Central memory CD8-positive, alpha-beta T cell (primary cell): ENCODE measurements at places on chromosomes 2 and 18.
A peak's percentile ranks its signal among the peaks of the same experiment; 100 is the strongest.

- DNase-seq, result no peak
- H3K4me3 ChIP-seq, result peak overlapping the region; percentile 1
- no peaks in the 10 kb centered on the region for H3K27me3 ChIP-seq
- H3K36me3 ChIP-seq, result peaks cover 26% of the 10 kb centered on the region
These were observed 24.8 kb downstream of the GIGYF2 start for GRCh38 chr2:232721882-232722281.

- no peaks in the 10 kb centered on the region for H3K36me3 ChIP-seq
- H3K4me1 ChIP-seq, result peaks cover 5% of the 10 kb centered on the region
- H3K27ac ChIP-seq, result peak overlapping the region; percentile 7
- H3K27me3 ChIP-seq, result no peaks in the 10 kb centered on the region
- DNase-seq, result no peak
These were observed 71.4 kb upstream of the TMEM247 start for GRCh38 chr2:46407852-46408455.

GRCh38 chr2:520663-521340, 156.4 kb downstream of the TMEM18 start:
- H3K4me3 ChIP-seq, result no peak overlapping the region
- no peaks in the 10 kb centered on the region for H3K36me3 ChIP-seq
- no peak for DNase-seq
- H3K27ac ChIP-seq, result no peak overlapping the region

- H3K27ac ChIP-seq, result peak overlapping the region; percentile 98
- H3K36me3 ChIP-seq, result peaks cover 64% of the 10 kb centered on the region
- peaks cover 86% of the 10 kb centered on the region for H3K4me1 ChIP-seq
- DNase-seq, result no peak
These were observed 4.0 kb downstream of the ARPC2 start for GRCh38 chr2:218221000-218221399.

GRCh38 chr2:69601179-69601612, 42.3 kb downstream of the AAK1 start:
- H3K36me3 ChIP-seq, result peaks cover 11% of the 10 kb centered on the region
- no peak overlapping the region for H3K4me3 ChIP-seq

- H3K4me3 ChIP-seq, result no peak overlapping the region
- no peaks in the 10 kb centered on the region for H3K4me1 ChIP-seq
- DNase-seq, result no peak
- H3K27me3 ChIP-seq, result peaks cover 46% of the 10 kb centered on the region
- H3K36me3 ChIP-seq, result no peaks in the 10 kb centered on the region
These were observed 3.9 kb upstream of the SERPINB2 start for GRCh38 chr18:63883617-63884016.

DNA sequence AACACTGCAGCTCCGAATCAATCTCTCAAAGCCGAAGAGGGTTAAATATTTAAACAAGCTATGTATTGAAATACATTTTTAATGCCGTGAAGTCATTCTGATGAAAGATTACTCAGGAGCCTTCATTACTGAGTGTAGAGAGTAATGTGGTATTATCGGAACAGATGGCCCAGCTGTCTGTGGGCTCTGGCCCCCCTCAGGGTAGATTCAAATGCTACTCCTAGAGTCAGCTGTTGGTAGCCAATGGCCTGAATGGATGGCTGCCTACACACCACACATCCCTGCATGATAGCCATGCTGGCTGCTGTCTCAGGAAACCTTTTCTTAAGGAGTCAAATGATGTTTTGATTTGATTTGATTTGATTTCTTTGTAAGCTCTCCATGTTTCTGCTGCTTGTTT, 732.3 kb upstream of the CELF4 start:
- H3K27ac ChIP-seq, result no peak overlapping the region
- H3K4me3 ChIP-seq, result no peak overlapping the region
- no peaks in the 10 kb centered on the region for H3K36me3 ChIP-seq
- no peaks in the 10 kb centered on the region for H3K4me1 ChIP-seq

DNA sequence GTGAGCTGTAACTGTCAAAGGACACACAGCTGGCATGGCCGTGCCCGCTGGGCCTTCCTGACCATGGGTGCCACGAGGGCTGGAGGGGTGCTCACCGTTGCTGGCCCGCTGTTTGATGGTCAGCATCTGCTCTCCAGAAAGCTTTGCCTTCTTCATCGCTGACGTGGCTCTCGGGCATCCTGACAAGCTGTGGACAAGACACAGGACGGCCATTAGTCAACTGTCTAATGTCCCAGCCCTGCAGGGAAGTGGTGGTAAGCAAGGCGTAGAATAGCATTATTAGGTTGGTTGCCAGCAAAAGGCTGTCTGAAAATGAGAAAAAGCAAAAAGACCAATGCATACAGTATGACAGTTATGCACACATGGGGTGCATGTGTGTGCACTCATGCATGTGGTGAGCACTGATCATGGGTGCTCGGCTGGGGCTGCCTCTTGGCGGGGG, 64.7 kb upstream of the PXDN start:
- H3K36me3 ChIP-seq, result no peaks in the 10 kb centered on the region
- no peaks in the 10 kb centered on the region for H3K27me3 ChIP-seq
- no peaks in the 10 kb centered on the region for H3K4me1 ChIP-seq
- H3K4me3 ChIP-seq, result no peak overlapping the region
- no peak for DNase-seq

- DNase-seq, result no peak
- no peak overlapping the region for H3K4me3 ChIP-seq
- no peaks in the 10 kb centered on the region for H3K27me3 ChIP-seq
These were observed 67.0 kb downstream of the EIF5B start for GRCh38 chr2:99404039-99404796.

DNA sequence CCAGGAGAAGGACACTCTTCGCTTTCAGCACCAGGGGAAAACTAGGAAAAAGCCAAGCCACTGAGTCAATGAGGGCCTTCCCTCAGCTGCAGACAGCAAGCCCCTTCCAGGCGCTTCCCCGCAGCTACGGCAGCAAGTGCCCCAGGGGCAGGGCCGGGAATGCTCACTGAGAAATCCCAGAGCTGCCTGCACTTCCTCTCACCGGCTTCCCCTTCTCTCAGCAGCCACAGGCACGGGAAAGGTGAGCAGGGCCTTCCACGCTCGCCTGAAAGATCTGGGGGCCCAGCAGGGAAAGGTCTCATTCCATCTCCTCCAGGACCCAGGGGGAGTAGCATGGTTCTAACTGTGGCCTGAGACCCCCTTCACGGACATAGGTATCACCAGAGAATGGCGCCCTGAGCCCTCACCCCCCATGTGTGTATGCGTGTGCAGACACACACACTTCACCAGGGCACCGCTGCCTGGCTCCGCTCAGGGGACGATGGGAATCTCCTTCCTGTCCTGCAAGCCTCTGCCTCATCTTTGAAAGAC, 29.6 kb upstream of the FOSL2 start:
- H3K27ac ChIP-seq, result peak overlapping the region; percentile 84
- no peak overlapping the region for H3K4me3 ChIP-seq
- peaks cover 12% of the 10 kb centered on the region for H3K36me3 ChIP-seq
- H3K27me3 ChIP-seq, result no peaks in the 10 kb centered on the region
- DNase-seq, result no peak

GRCh38 chr2:178951266-178952006, 98.5 kb downstream of the CCDC141 start:
- no peaks in the 10 kb centered on the region for H3K36me3 ChIP-seq
- DNase-seq, result no peak
- H3K4me1 ChIP-seq, result no peaks in the 10 kb centered on the region
- H3K4me3 ChIP-seq, result no peak overlapping the region
- H3K27ac ChIP-seq, result no peak overlapping the region

- no peaks in the 10 kb centered on the region for H3K4me1 ChIP-seq
- no peak for DNase-seq
- no peak overlapping the region for H3K4me3 ChIP-seq
- H3K36me3 ChIP-seq, result no peaks in the 10 kb centered on the region
These were observed 16.4 kb upstream of the MSH2 start for GRCh38 chr2:47386551-47386950.

DNA sequence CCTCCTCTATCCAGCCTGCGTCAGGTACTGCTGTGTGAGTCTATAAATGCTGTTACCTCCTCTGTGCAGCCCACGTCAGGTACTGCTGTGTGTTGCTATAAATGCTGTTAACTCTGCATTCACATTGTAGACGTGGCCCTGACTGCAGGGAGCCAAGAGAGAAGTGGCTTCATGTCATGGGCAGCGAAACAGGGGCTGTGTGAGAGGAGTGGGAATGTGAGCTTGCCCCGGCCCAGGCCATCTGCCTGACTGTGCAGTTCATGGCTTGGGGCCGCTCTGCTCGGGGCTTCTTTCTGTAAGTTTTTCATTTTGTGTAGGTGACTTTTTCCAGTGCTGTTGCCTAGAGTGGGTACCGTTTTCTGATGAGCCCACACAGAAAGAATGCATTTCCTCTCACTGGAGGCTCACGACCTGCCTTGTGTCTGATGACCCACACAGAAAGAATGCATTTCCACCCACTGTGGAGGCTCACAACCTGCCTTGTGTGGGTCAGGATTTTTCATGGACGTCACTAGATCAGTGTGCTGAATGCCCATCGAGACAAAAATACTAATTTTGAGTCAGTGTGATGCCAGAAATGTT, 104.5 kb downstream of the SNTG2 start:
- H3K4me3 ChIP-seq, result no peak overlapping the region
- DNase-seq, result no peak
- no peaks in the 10 kb centered on the region for H3K36me3 ChIP-seq

- DNase-seq, result no peak
- H3K27ac ChIP-seq, result no peak overlapping the region
- no peaks in the 10 kb centered on the region for H3K4me1 ChIP-seq
These were observed 104.4 kb downstream of the AFF3 start for GRCh38 chr2:100038011-100038410.

DNA sequence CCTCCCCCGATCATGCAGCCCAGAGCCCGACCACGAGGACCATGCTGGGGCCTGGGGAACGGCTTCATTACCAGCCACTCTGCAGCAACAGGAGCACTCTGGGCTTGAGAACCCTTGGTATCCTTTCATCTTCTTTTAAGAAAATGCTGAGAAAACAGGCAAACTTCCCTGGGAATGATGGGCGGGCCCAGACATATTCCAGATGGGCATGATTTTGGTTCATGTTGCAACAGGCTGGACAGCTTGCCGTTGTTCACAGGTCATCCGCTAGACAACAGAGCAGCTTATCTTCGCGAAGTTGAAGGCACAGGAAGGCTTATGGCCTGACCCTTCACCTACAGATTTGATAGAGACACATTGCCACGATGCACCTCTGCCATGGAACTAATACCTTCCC, 121.0 kb downstream of the KLHL29 start:
- H3K36me3 ChIP-seq, result no peaks in the 10 kb centered on the region
- H3K27ac ChIP-seq, result no peak overlapping the region
- H3K4me3 ChIP-seq, result no peak overlapping the region
- DNase-seq, result no peak
- H3K4me1 ChIP-seq, result no peaks in the 10 kb centered on the region
- peaks cover 79% of the 10 kb centered on the region for H3K27me3 ChIP-seq

GRCh38 chr2:240322231-240322955, 113.1 kb upstream of the GPC1 start:
- peaks cover 21% of the 10 kb centered on the region for H3K27me3 ChIP-seq
- no peaks in the 10 kb centered on the region for H3K4me1 ChIP-seq
- no peak overlapping the region for H3K27ac ChIP-seq
- H3K36me3 ChIP-seq, result no peaks in the 10 kb centered on the region
- no peak for DNase-seq

- peaks cover 20% of the 10 kb centered on the region for H3K27me3 ChIP-seq
- peaks cover 2% of the 10 kb centered on the region for H3K36me3 ChIP-seq
- H3K4me3 ChIP-seq, result peak overlapping the region; percentile 63
These were observed 1.1 kb downstream of the L3MBTL4 start for GRCh38 chr18:6413579-6414117.

DNA sequence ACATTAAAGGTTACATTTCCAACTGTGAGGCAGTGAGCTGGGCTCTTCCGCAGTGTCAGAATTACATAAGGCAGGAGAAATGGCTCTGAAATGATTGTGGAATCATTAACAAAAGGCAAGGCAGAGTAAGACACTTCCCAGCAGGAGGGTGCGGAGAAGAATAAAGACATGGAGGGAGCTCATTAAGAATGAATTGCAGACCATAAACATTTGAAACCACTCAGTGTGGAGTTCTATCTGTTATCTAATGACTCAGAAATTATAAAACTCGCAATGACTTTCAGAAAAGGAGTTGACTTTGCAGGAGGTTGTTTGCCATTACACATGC, 77.0 kb downstream of the SMIM21 start:
- peaks cover 50% of the 10 kb centered on the region for H3K27me3 ChIP-seq
- DNase-seq, result no peak
- no peak overlapping the region for H3K4me3 ChIP-seq
- no peaks in the 10 kb centered on the region for H3K36me3 ChIP-seq
- no peak overlapping the region for H3K27ac ChIP-seq

- H3K4me1 ChIP-seq, result no peaks in the 10 kb centered on the region
- H3K27ac ChIP-seq, result no peak overlapping the region
- no peak for DNase-seq
These were observed 410.8 kb upstream of the POU3F3 start for GRCh38 chr2:104443145-104443544.

DNA sequence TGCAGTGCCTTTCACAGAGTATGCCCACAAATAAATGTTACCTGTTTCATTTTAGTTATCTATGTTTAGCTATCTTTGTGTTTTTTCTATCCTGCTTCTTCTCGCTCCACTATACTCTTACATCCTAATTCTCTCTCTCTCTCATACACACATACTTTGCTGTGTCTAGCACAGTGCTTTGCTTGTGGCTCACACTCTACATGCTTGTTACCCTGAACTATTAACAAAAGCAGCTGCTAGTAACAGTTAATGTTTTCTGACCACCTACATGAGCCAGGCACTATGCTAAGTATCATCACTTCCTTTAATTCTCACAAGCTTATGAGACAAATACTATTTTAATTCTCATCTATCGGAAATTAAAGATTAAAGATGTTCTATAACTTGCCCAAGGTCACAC, 390.5 kb upstream of the HNRNPA3 start:
- H3K27me3 ChIP-seq, result no peaks in the 10 kb centered on the region
- no peaks in the 10 kb centered on the region for H3K36me3 ChIP-seq
- DNase-seq, result no peak
- H3K4me1 ChIP-seq, result peaks cover 7% of the 10 kb centered on the region
- H3K27ac ChIP-seq, result peak overlapping the region; percentile 1

- no peaks in the 10 kb centered on the region for H3K36me3 ChIP-seq
- H3K4me1 ChIP-seq, result no peaks in the 10 kb centered on the region
- no peak overlapping the region for H3K4me3 ChIP-seq
- DNase-seq, result no peak
These were observed 255.8 kb downstream of the MTX2 start for GRCh38 chr2:176525086-176525485.

GRCh38 chr18:78856569-78857313, 122.9 kb upstream of the SALL3 start:
- no peaks in the 10 kb centered on the region for H3K36me3 ChIP-seq
- no peak overlapping the region for H3K4me3 ChIP-seq
- H3K27ac ChIP-seq, result no peak overlapping the region
- H3K27me3 ChIP-seq, result peaks cover 38% of the 10 kb centered on the region

- no peak for DNase-seq
- H3K36me3 ChIP-seq, result no peaks in the 10 kb centered on the region
- H3K27ac ChIP-seq, result no peak overlapping the region
- no peaks in the 10 kb centered on the region for H3K4me1 ChIP-seq
- peaks cover 16% of the 10 kb centered on the region for H3K27me3 ChIP-seq
- H3K4me3 ChIP-seq, result no peak overlapping the region
These were observed 155.5 kb upstream of the SMAD2 start for GRCh38 chr18:48085781-48086487.

- H3K27me3 ChIP-seq, result no peaks in the 10 kb centered on the region
- H3K4me1 ChIP-seq, result peaks cover 5% of the 10 kb centered on the region
- no peak overlapping the region for H3K27ac ChIP-seq
- H3K36me3 ChIP-seq, result peaks cover 6% of the 10 kb centered on the region
- DNase-seq, result no peak
- peak overlapping the region; percentile 78 for H3K4me3 ChIP-seq
These were observed 35.6 kb downstream of the SNED1 start for GRCh38 chr2:241033994-241034393.
